ENCODE measurements at places on chromosomes 1 and 21.

GRCh38 chr1:164760569-164760968 lies 201.6 kb downstream of the PBX1 start:
- DNase-seq = no peak

DNA sequence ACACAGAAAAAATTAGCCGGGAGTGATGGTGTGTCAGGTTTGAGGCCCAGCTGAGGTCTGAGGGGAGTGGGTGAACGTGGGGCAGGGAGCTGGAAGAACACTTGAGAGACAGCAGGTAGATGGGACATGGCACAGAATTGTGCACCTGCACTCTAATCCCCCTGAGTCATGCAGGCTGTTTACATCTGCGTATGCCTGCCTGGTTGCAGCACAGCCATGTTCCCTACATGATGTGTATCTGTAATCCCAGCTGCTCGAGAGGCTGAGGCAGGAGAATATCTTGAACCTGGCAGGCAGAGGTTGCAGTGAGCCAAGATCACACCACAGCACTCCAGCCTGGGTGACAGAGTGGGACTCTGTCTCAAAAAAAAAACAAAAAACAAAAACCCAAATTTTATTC lies 44.8 kb downstream of the ATP5PO start:
- DNase-seq = no peak

GRCh38 chr1:58443986-58444868 lies 102.3 kb downstream of the OMA1 start:
- no peak for DNase-seq

DNA sequence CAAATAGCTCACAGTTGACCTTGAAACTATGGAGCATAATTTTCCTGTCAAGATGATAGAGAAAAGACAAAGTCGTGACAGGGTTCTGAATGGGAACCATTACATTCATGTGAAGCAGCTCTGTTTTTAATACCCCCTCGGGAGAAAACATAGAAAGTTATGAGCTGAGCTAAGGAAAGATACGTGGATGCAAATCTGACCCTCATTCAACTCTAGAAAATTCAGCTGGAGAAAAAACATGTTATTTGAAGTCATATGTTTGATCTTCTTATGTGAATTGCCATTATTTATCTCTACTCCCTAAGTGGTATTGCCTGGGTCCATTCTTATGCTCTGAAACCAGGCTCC lies 48.0 kb upstream of the LRRC52 start:
- no peak for DNase-seq

- DNase-seq = no peak
Measured at GRCh38 chr21:46114963-46115362, 17.1 kb downstream of the COL6A2 start.

DNA sequence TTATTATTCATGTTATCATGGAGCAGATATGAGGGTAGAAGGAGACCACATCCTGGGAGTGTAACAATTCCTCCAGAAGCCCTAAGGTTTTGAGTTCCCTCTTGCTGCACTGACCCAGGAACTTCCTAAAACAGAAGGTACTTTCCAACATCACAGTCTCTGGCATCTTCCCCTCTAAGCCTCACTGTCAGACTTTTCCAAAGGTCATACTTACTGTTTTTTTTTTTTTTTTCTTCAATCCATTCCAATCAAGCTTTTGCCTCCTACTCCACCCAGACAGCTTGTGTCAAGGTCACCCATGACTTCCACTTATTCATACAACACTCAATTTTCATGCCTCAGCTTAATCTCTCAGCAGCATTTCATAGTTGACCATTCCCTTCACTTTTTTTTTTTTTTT lies 18.4 kb upstream of the UQCRHL start:
- DNase-seq = no peak

Measured in SK-N-MC (cell line).